Peyer's patch (tissue), 4 donors: ENCODE measurements at places on chromosomes 13 and 19. TPM values are rescaled to one million over a fixed set of nuclear protein-coding genes. Genes with fewer than 3 reads are reported as not detected.

BCKDHA gene
- total RNA-seq = 41.7 TPM

GRCh38 chr13:37429976-37430375 is 168.6 kb downstream of the POSTN start:
- no peak for DNase-seq
- H3K27ac ChIP-seq = no peak overlapping the region
- H3K4me1 ChIP-seq = no peaks in the 10 kb centered on the region
- H3K4me3 ChIP-seq = no peak overlapping the region
- no peaks in the 10 kb centered on the region for H3K27me3 ChIP-seq
- no peaks in the 10 kb centered on the region for H3K36me3 ChIP-seq

DNA sequence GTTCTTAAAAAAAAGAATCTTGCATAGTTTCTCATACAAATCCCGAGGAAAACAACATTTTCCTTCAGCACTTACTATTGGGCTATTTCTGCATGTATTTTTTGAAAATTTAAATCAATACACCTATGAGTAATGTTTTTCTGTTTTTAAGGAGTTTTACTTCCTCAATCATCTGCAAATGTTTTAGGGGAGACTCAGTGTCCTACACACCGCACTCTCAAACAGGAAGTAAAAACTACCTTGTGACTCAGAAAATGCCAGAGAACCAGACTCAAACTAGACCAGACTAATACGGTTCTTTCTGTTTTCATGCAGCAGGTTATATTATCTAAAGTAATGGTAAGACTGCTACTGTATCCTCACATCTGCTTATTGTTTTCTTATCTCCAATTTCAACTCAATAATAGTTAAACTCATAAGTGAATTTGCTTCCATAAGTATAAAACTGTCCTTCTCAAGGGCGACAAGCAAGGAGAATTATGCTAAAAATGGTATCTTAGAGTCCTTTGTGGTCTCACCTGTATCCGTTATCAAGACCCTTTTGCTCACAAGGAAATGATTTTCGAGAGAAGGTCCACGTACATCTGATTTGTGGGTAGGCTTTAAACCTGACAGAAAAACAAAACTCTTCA is 52.5 kb downstream of the FLT3 start:
- H3K4me3 ChIP-seq = no peak overlapping the region
- no peaks in the 10 kb centered on the region for H3K27me3 ChIP-seq
- H3K4me1 ChIP-seq = peaks cover 22% of the 10 kb centered on the region
- DNase-seq = no peak
- no peaks in the 10 kb centered on the region for H3K36me3 ChIP-seq

DNA sequence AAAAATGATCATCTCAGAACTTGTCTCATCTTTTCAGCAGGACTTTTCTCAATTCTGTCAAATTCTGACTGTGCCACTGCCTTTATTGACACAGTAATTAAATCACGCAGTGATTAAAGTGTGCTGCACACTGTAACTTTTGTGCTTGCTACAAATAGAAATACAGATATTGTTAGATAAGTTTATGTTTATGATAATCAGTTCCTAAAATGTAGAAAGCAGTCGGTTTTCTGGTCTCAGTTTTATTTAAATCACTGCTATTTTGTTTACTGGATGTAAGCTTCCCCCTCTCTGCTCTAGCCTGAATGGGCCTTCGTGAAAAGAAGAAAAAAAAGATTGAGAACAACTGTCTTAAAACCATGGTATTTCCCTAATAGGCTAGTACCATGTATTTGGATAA is 258.8 kb upstream of the STARD13 start:
- no peaks in the 10 kb centered on the region for H3K36me3 ChIP-seq
- no peak for DNase-seq
- H3K27me3 ChIP-seq = no peaks in the 10 kb centered on the region
- H3K4me3 ChIP-seq = no peak overlapping the region

GRCh38 chr13:21796775-21797514 is 126.1 kb downstream of the FGF9 start:
- no peaks in the 10 kb centered on the region for H3K27me3 ChIP-seq
- no peak for DNase-seq
- no peaks in the 10 kb centered on the region for H3K4me1 ChIP-seq
- H3K4me3 ChIP-seq = no peak overlapping the region

- no peaks in the 10 kb centered on the region for H3K27me3 ChIP-seq
- H3K4me1 ChIP-seq = peaks cover 22% of the 10 kb centered on the region
- peak; percentile 39 for DNase-seq
- no peak overlapping the region for H3K4me3 ChIP-seq
- H3K27ac ChIP-seq = no peak overlapping the region
- no peaks in the 10 kb centered on the region for H3K36me3 ChIP-seq
Measured at GRCh38 chr19:18900700-18901481, 4.9 kb upstream of the CERS1 start.

GRCh38 chr13:59459972-59460371 is 703.8 kb downstream of the DIAPH3 start:
- DNase-seq = no peak
- H3K4me3 ChIP-seq = no peak overlapping the region
- no peaks in the 10 kb centered on the region for H3K4me1 ChIP-seq
- no peaks in the 10 kb centered on the region for H3K36me3 ChIP-seq
- H3K27ac ChIP-seq = no peak overlapping the region
- H3K27me3 ChIP-seq = no peaks in the 10 kb centered on the region

DNA sequence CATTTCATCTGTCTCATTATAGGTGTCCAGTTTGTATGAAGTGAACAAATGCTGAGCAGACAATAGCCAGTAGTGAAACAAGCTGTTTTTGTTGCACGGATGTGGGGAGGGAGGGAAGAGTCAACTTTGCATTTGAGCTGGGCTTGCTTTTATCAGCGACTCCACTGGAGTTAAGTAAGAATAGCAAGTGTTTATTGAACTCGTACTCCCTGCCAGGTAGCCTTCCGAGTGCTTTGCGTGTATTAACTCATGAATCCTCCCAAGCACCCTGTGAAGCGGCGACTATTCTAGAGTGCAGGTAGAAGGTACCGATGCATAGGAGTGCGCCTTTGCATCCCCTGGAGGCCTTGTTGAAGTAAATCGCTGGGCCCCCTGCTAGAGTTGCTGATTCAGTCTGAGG is 4.7 kb upstream of the ZNF444 start:
- no peaks in the 10 kb centered on the region for H3K27me3 ChIP-seq
- DNase-seq = no peak
- H3K36me3 ChIP-seq = no peaks in the 10 kb centered on the region

DNA sequence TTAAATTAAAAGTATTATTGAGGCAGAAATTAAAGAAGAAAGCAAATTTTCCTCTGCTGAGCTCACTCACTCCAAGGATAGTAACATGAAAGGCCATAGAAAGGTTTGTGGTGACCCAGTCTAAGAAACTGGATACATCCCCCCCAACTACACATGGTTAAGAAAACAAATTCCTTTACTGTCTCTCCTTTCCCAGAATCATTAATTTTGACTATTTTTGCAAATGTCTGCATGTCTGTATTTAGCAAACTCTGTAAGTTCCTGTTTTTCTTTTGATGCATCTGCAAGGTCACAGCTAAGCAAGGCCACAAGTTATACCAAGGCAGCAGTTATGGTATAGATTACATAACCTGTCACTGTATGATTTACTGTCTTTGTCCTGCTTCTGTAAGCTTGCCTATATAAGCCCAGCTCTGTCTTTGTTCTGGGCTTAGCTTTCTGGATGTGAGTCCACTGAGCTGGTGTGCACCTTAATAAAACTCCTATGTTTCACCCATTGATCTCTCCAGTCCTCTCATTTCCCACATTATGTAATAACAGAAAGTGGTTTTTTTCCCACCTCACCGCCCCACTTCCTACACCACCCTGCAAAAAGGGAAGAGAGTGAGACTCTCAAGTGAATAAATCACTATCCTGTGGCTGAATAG is 8.5 kb upstream of the ZNF83 start:
- no peaks in the 10 kb centered on the region for H3K27me3 ChIP-seq
- H3K4me1 ChIP-seq = no peaks in the 10 kb centered on the region
- H3K4me3 ChIP-seq = no peak overlapping the region
- H3K36me3 ChIP-seq = no peaks in the 10 kb centered on the region
- no peak overlapping the region for H3K27ac ChIP-seq

- no peaks in the 10 kb centered on the region for H3K36me3 ChIP-seq
- DNase-seq = no peak
- H3K4me3 ChIP-seq = no peak overlapping the region
- H3K4me1 ChIP-seq = no peaks in the 10 kb centered on the region
- no peaks in the 10 kb centered on the region for H3K27me3 ChIP-seq
Measured at GRCh38 chr19:279231-279630, 12.0 kb downstream of the PLPP2 start.
